Stimulated activated CD4-positive, alpha-beta T cell treated with anti-CD3 and anti-CD28 coated beads, Interleukin-4, amount 100 ng/mL, for 48 hours (primary cell): ENCODE measurements at places on chromosomes 7 and 10.

GRCh38 chr10:124222318-124222987 is 129.1 kb upstream of the CHST15 start:
- no peak for DNase-seq

DNA sequence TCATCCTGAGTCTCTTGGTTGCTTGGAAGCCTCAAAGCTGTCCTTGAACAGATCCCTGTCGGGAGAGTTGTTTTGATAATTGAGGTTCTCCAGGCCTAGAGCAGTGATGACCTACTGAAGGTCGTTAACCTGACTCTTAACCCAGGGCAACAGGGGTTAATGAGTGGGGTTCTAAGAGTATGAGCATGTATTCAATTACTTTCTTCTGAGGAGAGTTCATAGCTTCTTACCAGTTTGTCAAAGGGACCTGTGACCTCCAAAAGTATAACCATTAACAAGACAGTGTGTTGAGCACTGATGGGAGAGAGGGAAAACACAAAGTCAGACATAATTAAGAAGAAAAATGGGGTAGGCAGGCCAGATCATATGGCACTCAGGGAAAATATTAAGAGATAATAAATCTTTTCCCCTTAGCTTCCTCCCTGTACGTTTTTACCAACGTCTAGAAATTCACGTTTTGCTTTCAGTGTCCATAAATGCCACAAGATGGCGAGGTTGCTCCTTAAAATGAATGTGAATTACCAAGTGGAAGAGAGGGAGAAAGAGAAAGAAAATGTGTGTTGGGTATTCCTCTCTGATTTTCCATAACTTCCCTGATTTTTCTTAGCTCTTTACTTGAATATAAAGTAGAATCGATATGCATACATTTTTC is 97.6 kb downstream of the SUGCT start:
- DNase-seq: no peak

DNA sequence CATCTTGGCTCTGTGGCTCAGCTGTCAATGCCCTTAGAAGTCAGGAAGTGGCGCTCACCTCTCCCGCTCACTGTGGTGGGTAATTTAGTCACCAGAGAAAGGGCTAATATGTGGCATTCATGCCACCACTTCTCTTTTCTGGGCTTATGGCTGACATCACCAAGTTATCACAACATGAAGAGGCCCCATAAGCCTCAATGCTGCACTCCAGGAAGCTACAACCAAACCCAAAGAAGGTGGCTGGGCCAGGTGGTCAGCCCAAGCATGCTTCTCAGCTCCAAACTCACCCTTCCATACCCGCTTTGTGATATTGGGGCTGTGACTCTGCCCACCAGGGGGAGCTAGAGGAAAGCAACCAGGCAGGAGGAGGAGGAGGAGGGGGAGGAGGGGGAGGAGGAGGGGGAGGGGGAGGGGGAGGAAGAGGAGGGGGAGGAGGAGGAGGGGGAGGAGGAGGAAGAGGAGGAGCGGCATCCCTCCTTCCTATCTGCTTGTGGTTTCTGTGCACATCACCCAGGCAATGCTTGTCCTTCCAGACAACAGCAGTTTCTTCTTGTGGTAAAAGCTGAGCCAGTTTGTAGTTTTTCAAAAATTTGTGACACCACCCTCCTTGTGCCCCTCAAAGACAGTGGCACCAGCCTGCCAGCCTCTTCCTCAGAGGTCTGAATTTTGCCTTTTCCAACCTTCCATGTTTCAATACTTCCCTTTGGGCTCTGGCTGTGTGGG is 42.1 kb downstream of the CYP26A1 start:
- peak; percentile 60 for DNase-seq

- DNase-seq: no peak
These were observed 190.8 kb downstream of the POU6F2 start for GRCh38 chr7:39168403-39169098.

DNA sequence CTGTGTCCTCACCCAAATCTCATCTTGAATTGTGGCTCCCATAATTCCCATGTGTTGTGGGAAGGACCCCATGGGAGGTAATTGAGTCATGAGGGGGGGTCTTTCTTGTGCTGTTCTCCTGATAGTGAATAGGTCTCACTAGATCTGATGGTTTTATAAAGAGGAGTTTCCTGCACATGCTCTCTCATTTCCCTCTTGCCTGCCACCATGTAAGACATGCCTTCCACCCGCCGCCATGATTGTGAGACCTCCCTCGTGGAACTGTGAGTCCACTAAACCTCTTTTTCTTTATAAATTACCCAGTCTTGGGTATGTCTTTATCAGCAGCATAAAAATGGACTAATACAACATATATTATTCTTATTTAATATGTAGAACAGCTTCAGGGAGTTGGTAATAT is 29.0 kb upstream of the MTPN start:
- no peak for DNase-seq

- peak; percentile 11 for DNase-seq
These were observed 11.9 kb upstream of the OPALIN start for GRCh38 chr10:96370584-96371157.

GRCh38 chr10:78699971-78700370 is 368.8 kb upstream of the ZMIZ1 start:
- DNase-seq: no peak

DNA sequence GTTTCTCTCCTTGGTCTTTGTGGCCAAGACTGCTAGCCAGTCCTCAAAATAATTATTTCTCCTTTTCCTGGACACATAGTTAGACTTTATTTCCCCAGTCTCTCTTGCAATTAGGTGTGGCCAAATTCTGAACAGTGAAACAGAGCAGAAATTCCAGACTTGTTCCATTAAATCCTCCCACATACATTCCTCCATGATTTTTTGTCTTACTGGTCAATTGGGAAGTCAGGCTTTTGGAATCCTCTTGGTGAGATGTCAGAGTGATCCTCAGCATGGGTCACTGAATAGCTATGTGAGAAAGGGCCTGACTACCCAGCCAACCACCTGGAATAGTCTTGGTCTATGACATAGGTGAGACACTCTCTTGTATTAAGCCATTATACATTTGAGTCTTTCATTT is 164.2 kb downstream of the DGKI start:
- DNase-seq: no peak

- DNase-seq: no peak
These were observed 184.5 kb upstream of the CXCL12 start for GRCh38 chr10:44569193-44570091.

DNA sequence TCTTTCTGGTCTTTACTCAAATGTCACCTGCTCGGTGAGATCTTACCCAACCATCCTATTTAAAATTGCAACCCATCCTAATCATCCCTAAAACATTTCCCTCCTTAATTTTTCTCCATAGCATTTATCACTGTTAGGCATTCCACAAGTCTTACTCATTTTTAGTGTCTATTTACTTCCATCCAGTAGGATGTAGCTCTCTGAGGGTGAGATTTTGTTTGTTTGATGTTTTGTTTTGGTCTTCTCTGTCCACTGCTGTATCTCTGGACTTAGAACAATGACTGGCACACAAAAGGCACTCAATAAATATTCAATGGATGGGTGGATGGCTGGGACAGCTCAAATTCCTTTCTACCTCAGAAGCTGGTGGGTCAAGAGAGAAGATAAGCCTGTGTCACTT is 15.8 kb upstream of the DUSP5 start:
- no peak for DNase-seq

DNA sequence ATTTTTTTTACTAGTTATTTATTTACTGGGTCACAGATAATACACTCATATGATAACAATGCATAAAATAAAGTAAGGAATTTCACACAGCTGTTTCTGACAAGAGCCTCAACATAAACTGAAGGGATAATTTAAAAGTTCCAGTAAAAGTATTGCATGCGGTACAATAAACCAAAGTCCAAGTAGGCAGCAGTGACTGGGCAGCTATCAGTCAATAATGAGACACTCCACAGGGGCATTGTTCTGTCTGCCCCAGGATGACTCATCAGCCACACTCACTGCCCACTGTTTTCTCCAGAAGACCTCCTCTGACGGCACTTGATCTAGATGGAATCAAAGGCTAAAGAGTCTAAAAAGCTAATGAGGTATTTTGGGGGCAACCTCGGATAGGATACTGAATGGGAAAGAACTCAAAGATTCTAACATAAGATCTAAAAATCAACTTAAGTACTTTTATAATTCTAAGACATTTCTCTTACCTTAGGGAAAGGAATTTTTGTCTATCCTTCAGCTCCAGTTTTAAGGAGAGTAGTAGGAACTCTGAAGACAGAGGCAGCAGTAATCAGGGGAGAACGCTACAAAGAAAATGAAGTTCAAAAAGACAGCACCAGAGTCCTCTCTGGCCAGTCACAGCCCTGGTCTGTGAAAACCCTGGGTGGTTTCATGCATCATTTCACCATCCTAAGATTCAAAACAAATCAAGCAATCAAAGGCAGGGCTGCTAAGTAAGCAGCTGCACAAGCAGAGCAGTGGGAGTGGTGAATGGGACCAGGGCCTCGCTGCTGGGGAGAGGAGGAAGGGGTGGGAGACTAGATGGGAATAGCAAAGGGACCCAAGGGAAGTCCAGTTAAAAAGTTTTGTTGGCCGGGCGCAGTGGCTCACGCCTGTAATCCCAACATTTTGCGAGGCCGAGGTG is 175.1 kb downstream of the AVL9 start:
- no peak for DNase-seq

DNA sequence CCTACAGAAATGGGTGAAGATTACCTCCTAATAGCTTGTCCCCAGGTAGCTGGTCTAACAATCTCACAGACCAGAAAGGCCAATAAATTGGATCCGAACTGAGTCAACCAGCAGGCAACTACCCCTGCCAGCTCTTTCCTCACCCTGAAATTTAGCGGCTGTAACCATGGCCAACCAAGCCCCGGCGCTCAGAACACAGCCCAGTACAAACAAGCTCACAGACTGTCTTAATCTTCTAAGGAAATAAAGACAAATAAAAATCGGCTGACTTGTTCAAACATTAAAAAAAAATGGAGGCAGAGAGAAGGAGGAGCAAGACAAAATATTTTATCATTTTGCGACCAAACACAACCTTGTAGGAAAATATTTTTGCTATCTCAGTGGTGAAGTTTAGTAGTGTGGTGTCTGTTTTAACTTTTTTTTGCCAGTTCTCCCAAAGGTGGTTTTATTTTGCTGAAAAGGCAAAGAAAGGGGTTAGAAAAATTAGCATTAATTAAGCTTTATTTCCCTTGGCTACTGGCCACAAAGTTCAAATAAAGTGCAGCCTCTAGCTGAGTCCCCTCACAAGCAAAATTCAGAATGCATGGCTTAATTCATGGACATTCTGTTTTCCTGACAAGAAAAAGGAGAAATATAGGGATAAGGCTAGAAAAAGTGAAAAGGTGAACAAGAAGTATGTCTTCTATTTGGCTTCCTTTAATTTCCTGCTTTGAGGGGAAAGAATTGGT is 313.0 kb upstream of the NPVF start:
- DNase-seq: no peak

DNA sequence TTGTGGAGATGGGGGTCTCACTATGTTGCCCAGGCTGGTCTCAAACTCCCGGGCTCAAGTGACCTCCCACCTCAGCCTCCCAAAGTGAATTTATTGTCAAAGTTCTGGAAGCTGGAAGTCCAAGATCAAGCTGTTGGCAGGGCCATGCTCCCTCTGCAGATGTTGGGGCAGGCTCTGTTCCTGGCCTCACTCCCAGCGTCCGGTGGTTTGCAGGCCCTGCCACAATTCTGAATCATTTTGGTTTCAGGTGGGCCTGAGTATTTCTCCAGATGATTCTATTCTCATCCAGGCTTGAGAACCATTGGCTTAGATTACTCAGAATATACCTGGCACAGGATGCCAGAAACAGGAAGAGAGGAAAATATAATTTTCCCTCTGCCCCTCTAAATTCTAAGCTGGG is 737.4 kb downstream of the TNS3 start:
- no peak for DNase-seq
